ENCODE measurements at places on chromosomes 2 and 18. TPM values are rescaled to one million over a fixed set of nuclear protein-coding genes. Genes with fewer than 3 reads are reported as not detected.

GRCh38 chr2:230738391-230738811 lies 25.8 kb downstream of the CAB39 start:
- no peak for DNase-seq

EML6 gene
- 1.1 TPM for total RNA-seq

- DNase-seq, result no peak
Measured at GRCh38 chr2:33372940-33373553, 103.4 kb upstream of the RASGRP3 start.

DNA sequence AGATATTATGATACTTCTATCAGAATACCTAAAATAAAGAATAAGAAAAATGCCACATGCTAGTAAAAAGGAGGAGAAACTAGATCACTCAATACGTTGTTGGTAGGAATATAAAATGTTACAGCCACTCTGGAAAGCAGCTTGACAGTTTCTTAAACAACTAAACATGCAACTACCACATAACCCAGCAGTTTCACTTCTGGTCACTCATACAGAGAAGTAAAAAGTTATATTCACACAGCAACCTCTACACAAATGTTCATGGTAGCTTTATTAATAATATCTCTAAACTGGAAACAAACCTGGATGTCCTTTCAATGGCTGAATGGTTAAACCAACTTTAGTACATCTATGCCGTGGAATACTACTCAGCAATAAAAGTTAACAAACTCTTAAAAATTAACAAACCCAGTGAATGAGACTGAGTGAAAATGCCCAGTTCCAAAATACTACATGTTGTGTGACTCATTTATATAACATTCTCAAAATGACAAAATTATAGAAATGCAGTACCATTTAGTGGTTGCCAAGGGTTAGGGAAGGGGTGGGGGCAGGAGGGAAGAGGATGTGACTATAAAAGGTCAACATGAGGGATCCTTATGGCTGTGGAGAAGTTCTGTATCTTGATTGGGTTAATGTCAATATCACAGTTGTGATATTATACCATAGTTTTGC lies 124.1 kb downstream of the MMADHC start:
- no peak for DNase-seq

NYAP2 gene
- not detected for total RNA-seq

- DNase-seq, result no peak
Measured at GRCh38 chr2:13114391-13114790, 397.7 kb downstream of the TRIB2 start.

TMEM37 gene
- 11.3 TPM for total RNA-seq

IGFBP5 gene
- total RNA-seq, result 284 TPM

- no peak for DNase-seq
Measured at GRCh38 chr2:132825601-132826000, 155.6 kb upstream of the LYPD1 start.

- no peak for DNase-seq
Measured at GRCh38 chr2:216426166-216426777, 14.0 kb downstream of the SMARCAL1 start.

WDR33 gene
- 53.3 TPM for total RNA-seq

C2orf80 gene
- total RNA-seq, result not detected

PTPRM gene
- total RNA-seq, result 64.8 TPM

GALNT3 gene
- 2.7 TPM for total RNA-seq

DNA sequence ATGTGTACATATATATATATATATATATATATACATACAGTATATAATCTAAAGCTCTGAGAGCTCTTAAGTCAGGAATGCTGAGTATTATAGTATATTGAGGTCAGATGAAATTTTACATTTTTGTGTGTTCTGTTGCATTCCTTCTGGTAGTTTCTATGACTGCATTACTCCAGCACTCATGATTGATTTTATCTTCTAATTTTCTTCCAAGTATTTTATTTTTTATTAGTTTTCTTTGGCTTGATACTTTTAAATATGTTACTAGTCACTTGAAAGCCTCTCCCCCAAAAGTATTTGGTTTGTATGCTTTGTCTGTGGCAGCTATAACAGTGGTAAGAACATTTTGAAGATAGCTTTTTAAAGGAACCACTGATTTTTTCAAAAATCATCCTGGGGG lies 25.0 kb downstream of the METTL21A start:
- DNase-seq, result no peak

DNA sequence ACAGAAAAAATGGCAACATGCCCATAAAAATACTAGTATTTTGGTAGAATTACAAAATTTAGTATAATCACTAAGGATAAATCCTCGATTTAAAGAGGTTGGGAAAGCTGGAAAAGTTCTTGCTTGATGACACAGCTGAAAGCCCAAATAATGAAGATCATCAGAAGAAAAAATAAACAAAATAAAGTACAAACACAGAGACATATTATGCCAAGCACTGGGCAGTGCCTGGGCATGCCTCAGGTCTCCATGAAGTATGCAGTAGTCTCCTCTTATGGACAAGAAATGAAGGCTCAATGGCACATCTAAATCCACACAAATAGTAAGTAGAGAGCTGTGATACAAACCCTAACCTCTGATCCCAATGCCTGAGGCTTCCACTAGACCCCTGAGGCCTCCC lies 57.7 kb downstream of the RNU4ATAC start:
- no peak for DNase-seq

DNA sequence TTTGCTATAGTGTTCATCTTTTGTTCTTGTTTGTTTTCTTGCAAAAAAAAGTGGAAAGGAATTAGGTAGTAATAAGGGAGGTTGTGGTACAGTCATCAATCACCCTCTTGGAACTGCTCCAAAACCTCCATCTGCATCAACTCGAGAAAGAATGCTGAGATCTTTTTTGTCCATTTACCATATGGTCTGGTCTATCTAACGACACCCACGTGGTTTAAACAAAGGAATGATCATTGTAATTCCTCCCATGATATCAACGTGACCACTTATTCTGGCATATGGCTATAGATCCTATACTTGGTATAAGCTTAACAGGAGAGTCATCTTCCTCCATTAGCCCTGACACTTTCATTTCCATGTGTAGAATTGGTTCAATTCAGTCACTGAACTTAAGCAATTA lies 1025.3 kb upstream of the NXPH2 start:
- no peak for DNase-seq

CELF4 gene
- not detected for total RNA-seq

SERPINB4 gene
- total RNA-seq, result not detected

Data from omental fat pad (tissue), 4 donors.